ENCODE measurements at places on chromosomes 6 and 20.
A peak's percentile ranks its signal among the peaks of the same experiment; 100 is the strongest.

GRCh38 chr6:86581833-86582232 lies 355.5 kb upstream of the HTR1E start:
- DNase-seq, result peak; percentile 61

DNA sequence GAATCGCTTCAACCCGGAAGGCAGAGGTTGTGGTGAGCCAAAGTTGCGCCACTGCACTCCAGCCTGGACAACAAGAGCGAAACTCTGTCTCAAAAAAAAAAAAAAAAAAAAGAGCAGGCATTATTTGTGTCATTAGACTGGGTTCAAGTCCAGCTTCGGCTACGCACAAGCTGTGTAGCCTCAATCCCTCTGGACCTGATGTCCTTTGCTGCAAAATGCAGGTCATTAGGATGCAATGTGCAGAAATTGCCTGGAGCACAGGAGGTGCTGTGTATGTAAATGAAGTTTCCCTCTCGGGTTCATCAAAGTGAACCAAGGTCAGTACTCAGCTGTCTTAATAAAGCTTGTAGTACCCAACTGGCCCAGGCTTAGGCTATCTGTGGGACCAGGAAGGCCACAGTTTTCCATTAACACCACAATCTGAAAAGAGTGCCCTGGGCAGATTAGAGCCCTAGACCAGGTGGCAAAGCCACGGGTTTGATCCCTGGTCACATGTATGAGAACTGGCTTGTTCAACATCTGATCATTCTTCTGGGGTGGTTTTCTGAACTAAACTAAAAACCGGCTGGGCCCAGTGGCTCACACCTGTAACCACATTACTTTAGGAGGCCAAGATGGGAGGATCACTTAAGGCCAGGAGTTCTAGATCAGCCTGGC lies 155.3 kb downstream of the ZMYND8 start:
- no peak for DNase-seq

- no peak for DNase-seq
These were observed 191.8 kb downstream of the KIF16B start for GRCh38 chr20:16381444-16381843.

GRCh38 chr6:88378639-88379038 lies 212.5 kb upstream of the CNR1 start:
- no peak for DNase-seq

DNA sequence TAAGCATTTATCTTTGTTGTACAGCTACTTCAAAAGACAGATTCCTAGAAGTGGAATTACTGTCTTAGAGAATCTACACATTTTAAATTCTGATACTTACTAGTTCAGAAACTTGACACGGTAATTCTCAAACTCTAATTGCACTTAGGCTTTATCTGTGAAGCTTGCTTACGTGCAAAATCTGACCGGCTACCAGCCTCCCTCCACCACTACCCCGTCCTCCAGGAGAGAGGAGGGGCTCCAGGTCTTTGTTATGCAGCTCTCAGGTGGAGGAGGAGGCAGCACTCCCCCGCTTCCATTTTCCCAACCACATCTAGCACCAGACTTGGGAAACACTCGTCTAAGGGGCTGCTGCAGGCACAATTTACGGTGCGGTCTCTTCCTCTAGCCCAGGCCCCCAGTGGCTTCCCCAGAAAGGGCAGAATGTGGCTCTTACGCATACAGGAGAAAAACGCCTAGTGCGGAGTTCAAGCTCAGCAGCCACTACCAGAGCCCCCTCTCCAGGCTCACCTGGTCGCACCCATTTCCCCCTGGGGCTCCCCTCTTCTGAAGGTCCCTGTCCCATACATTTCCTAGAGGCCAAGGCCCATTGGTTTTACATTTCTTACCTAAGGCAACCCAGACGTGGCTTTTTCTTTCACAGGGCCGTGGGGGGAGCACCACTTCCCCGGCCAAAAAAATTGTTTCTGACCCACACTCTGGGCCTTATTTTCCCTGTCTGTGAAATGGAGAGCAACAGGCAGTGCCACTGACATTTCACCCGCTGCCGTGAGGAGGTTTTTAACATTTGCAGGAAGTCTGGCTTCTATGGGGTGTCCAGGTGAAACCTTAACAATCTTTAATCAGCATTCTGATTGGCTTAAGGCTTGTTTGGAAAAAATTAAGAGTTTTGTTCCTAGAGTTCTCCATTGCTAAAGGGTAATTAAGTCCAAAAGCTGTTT lies 1.6 kb upstream of the TGIF2 start:
- no peak for DNase-seq

- no peak for DNase-seq
These were observed 36.6 kb downstream of the MOCS1 start for GRCh38 chr6:39897698-39898097.

GRCh38 chr20:46674253-46675083 lies 14.8 kb downstream of the TP53RK start:
- no peak for DNase-seq

GRCh38 chr20:60749804-60750602 lies 502.1 kb upstream of the CDH4 start:
- no peak for DNase-seq

DNA sequence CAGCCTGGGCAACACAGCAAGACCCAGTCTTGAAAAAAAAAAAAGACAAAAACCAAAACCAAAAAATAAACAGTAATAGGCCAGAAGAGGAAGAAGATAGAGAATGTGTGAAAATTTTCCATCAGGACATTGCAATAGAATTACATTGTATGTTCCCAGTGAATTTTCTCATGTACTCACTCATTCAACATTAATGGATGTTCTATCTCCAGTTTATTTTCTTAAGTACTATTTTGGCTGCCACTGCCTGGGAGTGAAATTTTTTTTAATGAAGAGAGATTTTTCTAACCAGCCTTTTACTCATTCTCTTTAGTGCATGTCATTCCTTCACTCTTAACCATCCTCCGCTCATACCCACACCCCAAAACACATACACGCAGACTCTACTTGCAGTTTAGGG lies 282.8 kb downstream of the ALDH8A1 start:
- DNase-seq, result no peak

DNA sequence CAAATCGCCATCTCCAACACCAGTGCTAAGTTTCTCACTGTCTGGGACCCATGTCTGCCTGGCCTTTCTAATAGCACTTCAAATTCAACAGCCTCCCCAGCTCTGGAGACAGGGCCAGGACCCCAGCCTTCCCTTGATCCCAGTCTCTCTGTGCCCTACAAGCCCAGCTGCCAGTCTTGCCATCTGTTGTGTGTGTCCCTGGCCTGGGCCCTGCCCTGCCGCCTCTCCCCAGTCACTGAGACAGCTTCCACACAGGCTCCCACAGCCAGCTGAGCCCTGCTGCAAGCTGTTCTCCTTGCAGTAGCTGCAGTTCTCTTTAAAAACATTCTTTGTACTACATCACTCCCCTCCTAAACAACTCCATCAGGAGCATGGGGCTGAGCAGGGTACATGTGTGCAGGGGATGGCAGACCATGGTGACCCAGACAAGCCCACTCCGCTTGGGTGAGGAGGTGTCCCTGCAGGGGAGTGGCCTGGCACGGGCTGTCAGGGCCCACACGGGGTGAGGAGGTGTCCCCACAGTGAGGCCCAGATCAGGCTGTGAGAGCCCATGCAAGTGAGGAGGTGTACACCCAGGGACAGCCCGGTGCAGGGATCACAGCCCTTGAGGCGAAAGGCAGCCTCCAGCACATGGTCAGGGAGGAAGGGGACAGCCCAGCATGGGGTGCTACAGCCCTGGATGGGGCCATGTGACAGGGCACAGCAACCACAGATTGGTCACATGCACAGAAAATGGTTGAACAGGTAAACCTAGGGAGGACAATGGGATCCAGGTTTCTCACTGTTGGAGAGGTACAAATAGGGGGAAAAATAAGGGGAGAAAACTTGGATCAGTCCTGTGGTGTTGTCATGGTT lies 16.2 kb downstream of the CST7 start:
- no peak for DNase-seq

DNA sequence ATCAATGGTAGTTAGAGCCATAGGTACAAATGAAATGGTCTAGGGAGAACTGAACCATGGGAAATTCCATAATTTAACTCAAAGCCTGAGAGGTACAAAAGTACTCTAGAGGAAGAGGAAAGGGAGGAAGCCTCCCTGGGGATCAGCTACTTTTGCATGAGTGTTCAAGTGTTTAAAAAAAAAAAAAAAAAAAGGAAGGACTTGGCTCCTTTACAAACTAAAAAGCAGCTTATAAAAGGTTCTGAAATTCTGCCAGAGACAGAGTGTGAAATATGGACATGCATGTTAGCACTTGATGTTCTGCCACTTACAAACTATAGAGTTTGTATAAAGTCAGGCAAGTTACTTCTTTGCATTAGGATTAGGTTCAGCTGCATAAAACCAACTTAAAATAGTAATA lies 290.0 kb downstream of the TBC1D7 start:
- no peak for DNase-seq

- DNase-seq, result peak; percentile 80
These were observed at the start of gene PPT2 for GRCh38 chr6:32153564-32154513. Gene PPT2, plus strand, starts transcription at chr6:32154141. Its CDS starts 454 bp downstream, at chr6:32154595.

- no peak for DNase-seq
These were observed 80.6 kb downstream of the NCOA7 start for GRCh38 chr6:125871365-125871764.

DNA sequence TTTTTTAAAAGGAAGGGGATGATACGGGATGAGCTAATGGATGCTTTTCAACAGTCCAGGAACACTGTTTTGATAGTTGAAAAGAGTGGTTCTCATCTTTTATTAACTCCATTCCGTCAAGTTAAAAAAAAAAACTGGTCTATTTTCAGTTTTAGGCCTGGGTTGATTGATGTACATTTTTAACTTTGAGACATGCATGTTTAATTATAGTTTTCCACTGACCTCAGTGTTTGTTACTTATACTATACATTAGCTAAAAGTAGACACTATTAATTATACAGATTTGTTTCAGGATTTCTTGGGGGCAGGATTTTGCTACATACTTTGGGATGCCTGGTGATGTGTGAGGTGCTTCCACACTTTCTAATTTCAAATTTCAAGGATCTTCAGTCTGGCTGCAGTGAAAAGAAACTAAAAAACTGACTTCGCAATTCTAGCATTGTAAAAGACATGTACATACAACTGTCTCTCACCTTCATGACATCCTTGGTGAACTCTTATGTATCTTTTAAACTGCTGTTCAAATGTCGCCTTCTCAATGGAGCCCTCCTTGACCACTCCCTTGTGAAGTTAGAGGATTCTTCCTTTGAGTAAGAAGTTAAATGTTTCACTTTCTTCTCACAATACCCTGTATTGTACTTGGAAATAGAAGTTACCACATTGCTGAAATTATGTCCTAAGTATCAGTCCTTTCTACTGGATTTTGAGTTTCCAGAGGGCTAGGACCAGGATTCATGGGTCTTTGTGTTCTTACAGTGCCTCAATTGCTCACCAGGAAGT lies 101.7 kb downstream of the TSHZ2 start:
- no peak for DNase-seq

GRCh38 chr20:21179757-21180156 lies 53.9 kb downstream of the KIZ start:
- no peak for DNase-seq

- DNase-seq, result no peak
These were observed 300.4 kb downstream of the C6orf118 start for GRCh38 chr6:165008971-165009370.

- DNase-seq, result no peak
These were observed 18.8 kb upstream of the FRMD1 start for GRCh38 chr6:168097621-168098430.

- DNase-seq, result no peak
These were observed 37.6 kb downstream of the HTR1B start for GRCh38 chr6:77425671-77426070.

DNA sequence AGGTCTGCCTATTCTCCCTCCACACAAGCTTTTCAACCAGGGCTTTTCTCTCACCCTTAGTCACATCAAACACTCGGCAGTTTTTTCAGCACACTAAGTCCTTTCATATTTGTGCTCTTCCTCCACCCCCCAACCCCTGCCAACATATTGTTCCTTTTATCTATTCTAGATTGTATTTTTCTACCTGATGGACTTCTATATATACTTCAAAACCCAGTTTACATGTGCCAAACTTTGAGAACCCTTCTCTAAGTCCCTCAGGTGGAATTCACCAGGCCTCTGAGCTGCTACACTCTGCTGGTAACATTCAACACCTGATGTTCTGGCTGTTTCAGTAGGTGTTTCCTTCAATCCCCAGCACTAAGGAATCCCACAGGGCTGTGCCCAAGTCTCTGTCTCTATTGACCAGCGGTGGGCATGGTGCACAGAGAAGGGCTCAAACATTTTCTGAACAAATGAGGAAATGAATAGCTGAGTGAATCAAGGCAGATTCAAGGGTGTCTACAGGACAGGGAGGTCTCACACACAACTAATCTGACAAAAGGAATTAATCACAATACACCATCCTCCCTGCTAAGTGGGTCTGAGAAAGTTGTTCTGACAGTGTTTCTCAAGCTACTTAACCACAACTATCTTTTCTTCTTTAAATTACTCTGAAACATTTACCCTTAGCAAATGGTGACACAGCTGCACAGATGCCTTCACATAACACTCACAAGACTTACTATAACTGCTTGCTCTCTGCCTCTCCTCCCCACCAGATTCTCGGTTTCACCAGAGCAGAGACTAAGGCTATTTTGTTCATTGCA lies 166.5 kb downstream of the TSHZ2 start:
- no peak for DNase-seq

DNA sequence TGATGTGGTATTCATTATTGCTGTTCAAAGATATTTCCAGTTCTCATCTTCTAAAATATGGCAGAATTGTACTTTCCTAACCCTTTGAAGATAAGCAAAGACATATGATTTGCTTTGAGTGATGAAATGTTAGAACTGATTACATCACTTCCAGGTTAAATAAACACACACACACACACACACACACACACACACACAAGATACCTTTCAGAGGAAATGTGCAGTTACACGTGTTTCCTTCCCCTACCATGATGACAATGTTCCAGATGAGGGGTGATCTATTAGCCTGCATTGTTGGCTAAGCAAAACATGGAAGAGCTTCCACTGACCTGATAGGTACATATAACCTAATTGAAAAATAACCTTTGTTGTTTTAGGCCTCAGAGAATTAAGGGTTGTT lies 11.7 kb upstream of the FRK start:
- no peak for DNase-seq

DNA sequence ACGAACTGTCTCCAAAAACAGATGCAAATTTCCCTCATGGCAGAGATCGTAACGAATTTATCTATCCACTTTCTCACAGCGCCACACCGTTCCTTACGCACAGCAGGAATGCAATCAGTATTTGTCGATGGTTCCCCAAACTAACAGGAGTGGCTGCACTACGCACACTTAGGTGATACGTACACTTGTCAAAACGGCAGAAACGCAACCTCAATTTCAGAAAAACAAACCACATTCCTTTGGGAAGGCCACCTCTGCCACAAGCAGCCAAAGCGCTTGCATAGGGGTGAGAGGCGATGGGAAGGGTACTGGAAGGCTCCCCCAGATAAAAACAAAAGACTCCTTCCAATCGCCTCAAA lies 638 bp downstream of the MDN1 start:
- DNase-seq, result peak; percentile 42

- DNase-seq, result no peak
These were observed 94.0 kb downstream of the SCML4 start for GRCh38 chr6:107730106-107730505.

DNA sequence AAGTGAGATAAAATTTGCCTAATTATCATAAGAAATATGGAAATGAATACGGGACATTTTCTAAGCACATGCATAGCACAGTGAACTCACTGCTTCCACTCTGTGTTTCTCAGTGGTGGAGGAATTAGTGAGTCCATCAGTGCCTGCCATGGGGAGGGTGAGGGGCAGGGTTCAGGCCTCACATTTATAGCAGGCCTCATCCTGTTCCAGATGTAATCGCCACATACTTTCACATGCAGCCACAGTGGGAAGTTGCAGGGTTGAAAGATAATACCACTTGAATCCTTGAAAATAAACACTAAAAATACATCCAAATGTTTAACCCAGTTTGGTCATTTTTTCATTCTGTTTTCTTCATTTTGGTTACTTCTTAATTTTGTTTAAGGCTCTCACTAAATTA lies 29.9 kb upstream of the ANKEF1 start:
- DNase-seq, result no peak

- no peak for DNase-seq
These were observed 93.4 kb upstream of the ASF1A start for GRCh38 chr6:118800394-118801071.
